ENCODE measurements at places on chromosomes 12 and 14.
A peak's percentile ranks its signal among the peaks of the same experiment; 100 is the strongest.

DNA sequence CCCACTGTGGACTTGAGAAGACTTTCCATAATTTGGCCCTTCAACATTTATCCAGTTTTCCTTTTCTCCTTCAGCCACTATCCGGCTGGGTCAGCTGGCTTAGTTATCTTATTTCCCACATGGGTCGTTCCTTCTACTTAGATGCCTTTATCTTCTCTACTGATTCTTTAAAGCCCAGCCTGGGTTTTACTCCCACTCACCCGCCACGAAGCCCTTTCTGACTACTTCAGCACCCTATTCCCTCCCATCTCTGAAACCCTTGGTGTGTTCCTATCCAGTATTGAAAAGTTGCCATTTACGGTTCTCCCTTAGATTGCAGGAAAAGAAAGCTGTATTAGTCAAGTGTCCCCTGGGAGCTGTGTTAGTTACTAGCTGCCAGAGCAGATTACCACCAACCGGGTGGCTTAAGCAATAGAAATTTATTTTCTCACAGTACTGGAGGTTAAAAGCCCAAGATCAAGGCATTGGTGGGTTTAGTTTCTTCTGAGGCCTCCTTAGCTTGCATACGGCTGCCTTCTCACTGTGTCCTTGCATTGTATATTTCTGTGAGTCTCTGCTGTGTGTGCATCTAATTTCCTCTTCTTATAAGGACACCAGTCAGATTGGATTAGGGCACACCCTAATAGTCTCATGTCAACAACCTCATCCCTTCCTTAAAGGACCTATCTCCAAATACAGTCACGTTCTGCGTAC is 105.5 kb downstream of the GPATCH2L start:
- no peak overlapping the region for H3K27ac ChIP-seq
- no peaks in the 10 kb centered on the region for H3K4me1 ChIP-seq
- no peaks in the 10 kb centered on the region for H3K27me3 ChIP-seq
- DNase-seq: no peak

- peaks cover 6% of the 10 kb centered on the region for H3K36me3 ChIP-seq
- DNase-seq: no peak
- peaks cover 12% of the 10 kb centered on the region for H3K4me1 ChIP-seq
- no peak overlapping the region for H3K4me3 ChIP-seq
- no peaks in the 10 kb centered on the region for H3K27me3 ChIP-seq
Observed at GRCh38 chr14:68851078-68851477, 58.2 kb upstream of the ZFP36L1 start.

DNA sequence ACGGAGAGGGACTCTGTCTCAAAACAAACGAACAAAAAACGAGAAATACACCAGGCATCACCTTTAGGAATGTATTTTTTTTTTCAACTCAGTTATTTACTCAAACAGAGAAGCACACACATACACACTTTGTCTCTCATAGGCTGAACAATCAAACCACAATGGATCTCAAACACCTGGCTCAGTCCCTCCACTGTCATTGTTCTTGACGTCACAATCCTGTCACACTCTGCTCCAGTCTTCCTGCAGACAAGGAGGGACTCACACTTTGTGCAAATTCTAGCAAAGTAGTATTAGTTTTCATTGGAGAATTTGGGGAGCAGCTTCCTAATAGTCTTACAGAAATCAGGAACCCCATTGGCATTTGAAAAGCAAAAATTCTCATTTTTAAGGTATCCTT is 727.8 kb downstream of the BCL11B start:
- H3K27me3 ChIP-seq: no peaks in the 10 kb centered on the region
- H3K4me1 ChIP-seq: no peaks in the 10 kb centered on the region
- H3K36me3 ChIP-seq: no peaks in the 10 kb centered on the region
- no peak overlapping the region for H3K4me3 ChIP-seq
- DNase-seq: no peak

DNA sequence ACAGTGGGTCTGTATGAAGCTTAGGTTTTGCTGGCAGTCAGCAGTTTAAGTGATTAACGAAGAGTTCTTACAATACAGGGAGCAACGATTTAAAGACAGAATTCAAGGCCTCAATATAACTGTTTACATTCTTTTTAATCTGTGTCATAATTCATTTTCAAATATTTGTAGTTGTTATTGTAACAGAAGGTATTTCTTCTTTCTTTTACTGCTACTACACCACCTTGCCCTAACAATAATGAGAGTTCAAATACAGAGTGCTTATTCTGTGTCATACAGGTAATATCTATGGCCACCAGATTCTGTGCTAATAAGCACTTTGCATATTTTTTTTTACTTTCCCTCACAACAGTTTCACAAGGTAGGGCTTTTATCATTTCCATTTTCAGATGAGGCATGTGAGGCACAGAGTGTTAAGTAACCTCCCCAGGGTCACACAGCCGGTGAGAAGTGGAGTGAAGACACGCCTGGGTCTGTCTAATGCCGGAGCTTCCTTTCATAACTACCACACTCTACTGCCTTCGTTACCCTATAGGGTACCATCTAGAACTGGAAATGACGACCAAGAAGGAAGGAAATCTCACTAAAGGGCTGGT is 81.9 kb downstream of the PELI2 start:
- H3K4me3 ChIP-seq: no peak overlapping the region
- H3K27ac ChIP-seq: no peak overlapping the region
- H3K36me3 ChIP-seq: no peaks in the 10 kb centered on the region
- DNase-seq: no peak

DNA sequence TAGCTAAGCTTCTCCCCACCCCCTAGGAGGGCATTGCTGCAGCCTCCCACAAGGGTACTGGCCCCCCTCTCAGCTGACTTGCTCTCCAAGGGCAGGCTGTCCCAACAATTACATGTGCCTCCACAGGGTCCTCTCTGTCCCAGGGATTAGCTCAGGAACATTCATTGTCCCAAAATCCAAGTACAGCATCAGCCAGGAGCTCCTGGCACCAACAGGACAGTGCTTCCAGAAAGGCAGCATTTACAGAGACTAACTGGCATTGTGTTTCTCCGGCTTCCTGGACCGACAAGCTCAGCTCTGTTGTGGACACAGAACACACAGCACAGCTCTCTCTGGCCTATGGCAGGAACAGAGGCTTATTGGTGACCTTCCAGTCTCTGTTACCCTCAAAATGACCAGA is 21.7 kb downstream of the ABCD4 start:
- no peak for DNase-seq
- no peak overlapping the region for H3K27ac ChIP-seq
- H3K27me3 ChIP-seq: no peaks in the 10 kb centered on the region
- H3K4me1 ChIP-seq: no peaks in the 10 kb centered on the region
- peaks cover 17% of the 10 kb centered on the region for H3K36me3 ChIP-seq

GRCh38 chr12:52180971-52181628 is 10.7 kb downstream of the KRT80 start:
- no peak for DNase-seq
- no peak overlapping the region for H3K4me3 ChIP-seq
- H3K27ac ChIP-seq: peak overlapping the region; percentile 88
- peaks cover 66% of the 10 kb centered on the region for H3K4me1 ChIP-seq
- peaks cover 9% of the 10 kb centered on the region for H3K36me3 ChIP-seq

DNA sequence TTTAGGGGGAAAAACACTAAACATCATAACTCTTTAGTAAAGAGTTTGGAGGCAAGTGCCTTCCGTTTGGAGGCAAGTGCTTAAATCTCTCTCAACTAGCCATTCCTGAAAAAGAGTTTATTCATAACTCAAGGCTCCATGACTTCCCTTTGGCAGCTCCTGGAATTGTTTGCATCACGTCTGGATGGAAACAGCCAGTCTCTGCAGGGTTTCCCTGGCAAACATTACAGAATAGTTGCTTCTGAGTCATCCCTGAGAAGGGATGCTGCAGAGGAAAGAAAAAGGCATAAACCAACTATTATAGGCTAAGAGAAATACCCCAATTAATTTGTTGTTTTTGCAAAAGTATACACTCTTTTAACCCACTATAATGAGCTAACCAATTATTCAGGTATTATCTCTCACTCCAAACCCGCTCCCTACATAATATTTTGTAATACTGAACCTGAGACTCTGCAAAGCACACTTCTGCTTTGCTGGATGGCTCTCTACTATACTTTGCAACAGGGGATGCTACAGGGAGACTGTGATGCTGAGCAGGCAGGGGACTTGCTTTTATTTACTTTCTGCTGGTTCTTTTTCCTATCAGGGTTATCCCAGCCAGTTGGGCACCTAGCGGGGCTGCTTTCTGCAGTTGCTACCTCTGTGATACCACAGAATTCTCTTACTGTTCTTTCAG is 497.7 kb downstream of the FUT8 start:
- no peaks in the 10 kb centered on the region for H3K27me3 ChIP-seq
- H3K4me1 ChIP-seq: no peaks in the 10 kb centered on the region
- no peak overlapping the region for H3K4me3 ChIP-seq
- H3K36me3 ChIP-seq: no peaks in the 10 kb centered on the region

DNA sequence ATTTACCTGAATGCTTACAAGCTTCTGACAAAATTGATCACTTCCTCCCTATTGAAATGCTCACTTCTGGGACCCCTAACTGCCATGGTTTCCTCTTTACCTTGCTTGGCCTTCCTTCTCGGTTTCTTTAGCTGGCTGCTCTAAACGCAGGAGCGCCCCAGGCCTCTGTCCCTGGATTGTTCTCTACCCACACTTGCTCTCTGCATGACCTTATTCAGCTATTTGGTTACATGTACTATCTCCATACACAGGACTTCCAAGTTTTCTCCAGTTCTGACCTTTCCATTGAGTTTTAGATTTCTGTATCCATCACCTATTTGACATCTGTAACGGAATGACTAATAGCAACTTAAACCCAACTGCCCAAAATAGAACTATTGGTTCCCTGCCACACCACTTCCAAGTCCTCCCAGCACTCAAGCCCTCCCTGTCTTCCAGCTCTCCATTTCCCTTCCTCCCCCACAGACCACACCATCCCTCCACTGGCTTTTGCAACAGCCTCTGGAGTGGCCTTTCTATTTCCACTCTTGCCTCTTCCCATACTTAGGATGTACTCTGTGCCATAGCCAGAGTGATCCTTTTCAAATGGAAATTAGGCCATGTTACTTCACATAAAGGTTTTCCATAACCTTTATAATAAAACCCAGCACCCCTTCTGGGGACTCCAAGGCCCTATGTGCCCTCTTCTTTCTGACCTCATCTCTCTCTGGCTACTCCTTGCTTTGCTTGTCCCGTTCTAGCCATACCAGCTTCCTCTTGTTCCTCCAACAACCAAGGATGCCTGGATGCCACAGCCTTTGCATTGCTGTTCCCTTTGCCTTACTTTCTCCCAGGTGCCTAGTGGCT is 202.2 kb downstream of the AEBP2 start:
- no peak for DNase-seq
- no peaks in the 10 kb centered on the region for H3K4me1 ChIP-seq
- H3K27me3 ChIP-seq: no peaks in the 10 kb centered on the region
- no peak overlapping the region for H3K4me3 ChIP-seq
- H3K27ac ChIP-seq: no peak overlapping the region
- H3K36me3 ChIP-seq: no peaks in the 10 kb centered on the region

- H3K27me3 ChIP-seq: no peaks in the 10 kb centered on the region
- no peaks in the 10 kb centered on the region for H3K36me3 ChIP-seq
- H3K27ac ChIP-seq: no peak overlapping the region
- DNase-seq: no peak
- H3K4me1 ChIP-seq: no peaks in the 10 kb centered on the region
- no peak overlapping the region for H3K4me3 ChIP-seq
Observed at GRCh38 chr14:29627137-29627536, 300.5 kb downstream of the PRKD1 start.

DNA sequence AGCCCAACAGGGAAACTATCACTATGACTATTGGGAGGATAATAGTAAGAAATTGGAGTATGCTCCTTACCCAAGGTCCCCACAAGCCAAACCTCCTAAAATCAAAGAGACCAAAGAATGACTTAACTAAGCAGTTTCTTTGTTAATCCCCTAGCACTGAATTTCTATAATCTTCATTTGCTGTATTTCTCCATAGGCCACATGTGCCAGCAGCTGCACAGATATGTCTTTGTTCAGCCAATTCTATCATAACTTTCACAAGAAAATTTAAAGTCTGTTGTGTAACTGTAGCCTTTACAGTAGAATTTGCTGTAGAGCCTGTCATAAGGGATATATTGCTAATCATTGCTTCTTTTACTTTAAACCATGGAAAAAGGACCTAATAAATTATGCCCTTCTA is 104.0 kb downstream of the RIN3 start:
- no peaks in the 10 kb centered on the region for H3K27me3 ChIP-seq
- no peaks in the 10 kb centered on the region for H3K4me1 ChIP-seq
- no peak for DNase-seq
- H3K4me3 ChIP-seq: no peak overlapping the region
- no peak overlapping the region for H3K27ac ChIP-seq

GRCh38 chr12:31370531-31371255 is 44.7 kb upstream of the SINHCAF start:
- peaks cover 13% of the 10 kb centered on the region for H3K4me1 ChIP-seq
- peak overlapping the region; percentile 93 for H3K27ac ChIP-seq
- H3K27me3 ChIP-seq: no peaks in the 10 kb centered on the region
- peak; percentile 83 for DNase-seq
- no peak overlapping the region for H3K4me3 ChIP-seq
- no peaks in the 10 kb centered on the region for H3K36me3 ChIP-seq

DNA sequence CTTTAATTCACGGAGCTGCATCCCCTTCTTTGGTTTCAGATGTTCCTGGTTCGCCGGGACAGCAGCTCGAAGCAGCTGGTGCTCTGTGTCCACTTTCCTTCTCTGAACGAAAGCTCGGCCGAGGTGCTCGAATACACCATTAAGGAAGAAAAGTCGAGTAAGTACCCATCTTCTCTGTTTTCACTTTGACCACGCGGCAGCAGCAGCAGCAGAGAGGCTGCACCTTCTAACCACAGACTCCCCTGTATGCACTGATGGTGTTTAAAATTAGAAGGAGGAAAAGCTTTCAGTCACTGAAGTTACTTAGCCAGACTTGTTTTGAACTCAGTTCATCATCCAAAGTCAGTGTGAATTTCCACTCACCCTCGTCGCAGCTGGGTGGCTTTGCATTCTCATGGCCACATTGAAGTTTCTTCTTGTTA is 63.8 kb downstream of the RIN3 start:
- DNase-seq: no peak
- peaks cover 12% of the 10 kb centered on the region for H3K36me3 ChIP-seq
- H3K27ac ChIP-seq: no peak overlapping the region

- no peak for DNase-seq
- no peak overlapping the region for H3K27ac ChIP-seq
- no peaks in the 10 kb centered on the region for H3K4me1 ChIP-seq
- H3K4me3 ChIP-seq: no peak overlapping the region
Observed at GRCh38 chr14:61780125-61780524, 17.9 kb downstream of the SNAPC1 start.

- H3K4me3 ChIP-seq: no peak overlapping the region
- H3K36me3 ChIP-seq: no peaks in the 10 kb centered on the region
Observed at GRCh38 chr14:84409435-84409834, 1120.5 kb upstream of the FLRT2 start.

- peaks cover 4% of the 10 kb centered on the region for H3K27me3 ChIP-seq
- H3K4me3 ChIP-seq: no peak overlapping the region
- DNase-seq: no peak
- peaks cover 2% of the 10 kb centered on the region for H3K4me1 ChIP-seq
Observed at GRCh38 chr12:59593761-59594160, 2.1 kb upstream of the SLC16A7 start.

GRCh38 chr12:119322301-119322723 is 12.2 kb upstream of the CCDC60 start:
- no peaks in the 10 kb centered on the region for H3K4me1 ChIP-seq
- no peaks in the 10 kb centered on the region for H3K27me3 ChIP-seq
- no peak overlapping the region for H3K27ac ChIP-seq

Data from trophoblast cell (in vitro differentiated cells and primary cell).